NCI-H446 (cell line): ENCODE measurements at places on chromosomes 7 and 10.

DNA sequence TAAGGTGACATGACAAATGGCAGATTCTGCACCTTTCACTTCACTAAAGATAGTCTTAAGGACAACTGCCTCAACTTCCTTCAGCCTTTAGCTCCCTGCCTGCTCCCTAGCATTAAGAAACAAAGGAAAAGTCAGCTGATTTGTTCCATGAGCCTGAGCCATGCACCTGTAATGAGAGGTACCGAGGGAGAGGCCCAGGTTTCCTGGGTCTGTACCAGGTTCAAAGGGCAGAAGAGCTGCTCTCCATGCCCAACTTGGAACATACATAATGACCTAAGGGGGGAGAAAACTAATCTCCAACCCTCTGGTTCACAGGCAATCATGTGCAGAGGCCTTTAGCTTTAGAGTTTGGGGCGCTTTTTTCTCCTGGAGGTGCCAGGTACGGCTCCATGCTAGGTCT, 111.2 kb downstream of the JAZF1 start:
- no peak for DNase-seq

DNA sequence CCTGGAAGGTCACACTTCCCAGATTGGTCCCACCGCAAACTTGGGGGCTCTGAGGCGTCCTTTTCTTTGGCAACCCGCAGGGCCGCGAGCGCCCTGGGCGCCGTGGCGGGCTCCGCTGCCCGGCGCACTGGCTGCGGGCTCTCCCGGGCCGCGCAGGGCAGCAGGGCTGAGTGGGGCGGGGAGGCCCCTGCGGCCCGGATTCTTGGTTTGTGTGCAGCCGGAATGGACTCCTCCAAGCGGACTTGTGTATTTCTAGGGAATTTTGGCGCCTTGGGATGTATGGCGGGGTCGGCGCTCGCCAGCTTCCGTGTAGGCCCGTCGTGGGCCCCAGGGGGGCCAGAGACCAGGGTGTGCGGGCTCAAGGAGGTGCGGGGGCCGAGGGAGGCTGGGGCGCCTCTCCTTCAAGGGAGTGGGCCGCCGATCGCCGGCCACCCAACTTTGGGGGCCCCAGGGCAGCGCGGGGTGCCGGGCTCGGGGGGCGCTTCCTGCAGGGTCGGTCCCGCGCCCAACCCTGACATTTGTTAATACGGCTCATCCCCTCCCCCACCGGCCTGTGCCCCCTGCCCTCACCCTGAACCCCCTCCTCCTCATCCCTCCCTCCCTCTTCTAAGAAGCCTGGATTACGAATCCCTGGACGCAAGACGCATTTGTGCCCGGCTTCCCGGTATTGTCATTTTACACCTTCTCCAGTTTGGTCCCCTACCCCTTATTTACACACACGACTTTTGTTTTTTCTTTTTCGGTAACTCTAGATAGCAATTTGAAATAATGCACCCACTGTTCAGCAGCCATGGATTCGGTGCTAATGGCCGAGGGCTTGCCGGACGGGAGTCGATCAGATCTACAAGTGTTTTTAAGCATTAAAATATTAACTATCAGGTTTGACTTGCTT, 2.5 kb downstream of the TCF7L2 start:
- DNase-seq, result no peak

GRCh38 chr10:91512458-91512857, 102.3 kb downstream of the HECTD2 start:
- DNase-seq, result no peak

- no peak for DNase-seq
Measured at GRCh38 chr7:76273503-76273902, 29.0 kb upstream of the HSPB1 start.

DNA sequence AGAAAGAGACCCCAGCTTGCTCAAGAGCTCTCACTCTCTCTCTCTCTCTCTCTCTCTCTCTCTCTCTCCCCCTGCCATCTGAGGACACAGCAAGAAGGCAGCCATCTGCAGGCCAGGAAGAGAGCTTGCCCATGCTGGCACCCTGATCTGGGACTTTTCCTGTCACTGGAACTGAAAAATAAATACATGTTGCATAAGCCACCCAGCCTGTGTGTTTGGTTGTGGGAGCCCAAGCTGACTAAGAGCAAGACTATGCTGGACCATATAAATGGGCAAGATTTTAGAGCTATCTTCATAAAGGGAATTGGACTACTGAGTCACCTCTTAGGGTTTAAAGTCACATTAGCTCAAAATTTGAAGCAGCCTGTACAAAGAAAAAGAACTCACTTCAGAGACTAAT, 98.6 kb downstream of the SLC16A9 start:
- DNase-seq, result no peak

- DNase-seq, result no peak
Measured at GRCh38 chr7:27339478-27339877, 96.9 kb downstream of the EVX1 start.

- no peak for DNase-seq
Measured at GRCh38 chr10:49758249-49758930, 3.7 kb downstream of the OGDHL start.

GRCh38 chr7:3771906-3772305, 470.9 kb downstream of the SDK1 start:
- no peak for DNase-seq

DNA sequence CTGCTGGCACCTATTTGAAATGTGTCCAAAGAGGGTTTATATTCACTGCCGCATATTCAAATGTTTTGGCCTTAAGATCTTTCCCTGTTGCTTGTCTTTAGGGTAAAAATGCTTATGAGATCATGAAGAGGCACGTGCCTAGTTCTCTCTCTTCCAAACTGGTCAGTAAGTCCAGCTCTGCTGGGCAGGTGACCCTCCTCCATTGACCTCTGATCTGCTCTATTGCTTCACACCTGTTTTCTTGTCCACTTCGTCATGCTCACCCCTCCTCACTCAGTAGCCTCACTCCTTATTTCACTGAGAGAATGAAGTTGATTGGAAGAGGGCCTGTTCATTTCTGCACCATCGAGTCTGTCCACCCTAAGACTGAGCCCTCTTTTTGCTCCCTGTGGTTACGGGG, 140.5 kb upstream of the COBL start:
- DNase-seq, result no peak

GRCh38 chr10:61391281-61391680, 61.9 kb downstream of the TMEM26 start:
- DNase-seq, result no peak

DNA sequence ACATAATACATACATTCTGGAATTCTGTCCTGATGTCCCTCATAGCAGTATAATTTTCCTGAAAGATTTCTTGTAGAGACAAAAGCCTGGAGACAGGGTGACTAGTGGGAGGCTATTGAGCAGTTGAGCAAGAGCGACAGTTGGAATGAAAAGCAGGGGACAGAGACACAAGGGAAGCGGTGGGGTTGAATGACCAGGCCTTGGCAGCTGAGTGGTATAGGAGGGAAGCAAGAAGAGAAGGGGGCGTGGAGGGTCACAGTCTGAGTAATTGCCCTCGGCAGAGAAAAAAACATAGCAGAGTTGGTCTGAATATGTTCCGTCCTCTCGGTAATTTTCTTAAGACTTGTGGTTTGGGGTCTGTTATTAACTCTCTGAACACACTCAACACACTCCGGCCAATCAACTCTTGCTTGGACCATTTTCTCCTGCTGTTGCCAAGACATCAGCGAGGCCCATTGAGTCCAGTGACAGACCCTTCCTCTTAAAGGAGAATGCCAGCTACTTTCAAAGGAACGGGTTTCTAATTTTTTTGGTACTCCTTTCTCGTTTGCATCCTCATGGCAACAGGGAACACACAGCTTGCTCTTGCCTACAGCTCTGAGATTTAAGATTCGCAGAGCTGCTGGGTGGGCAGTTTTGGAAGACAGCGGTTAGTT, 5.3 kb upstream of the ACTR3B start:
- DNase-seq, result no peak

- no peak for DNase-seq
Measured at GRCh38 chr10:44389556-44389955, 4.7 kb upstream of the CXCL12 start.

DNA sequence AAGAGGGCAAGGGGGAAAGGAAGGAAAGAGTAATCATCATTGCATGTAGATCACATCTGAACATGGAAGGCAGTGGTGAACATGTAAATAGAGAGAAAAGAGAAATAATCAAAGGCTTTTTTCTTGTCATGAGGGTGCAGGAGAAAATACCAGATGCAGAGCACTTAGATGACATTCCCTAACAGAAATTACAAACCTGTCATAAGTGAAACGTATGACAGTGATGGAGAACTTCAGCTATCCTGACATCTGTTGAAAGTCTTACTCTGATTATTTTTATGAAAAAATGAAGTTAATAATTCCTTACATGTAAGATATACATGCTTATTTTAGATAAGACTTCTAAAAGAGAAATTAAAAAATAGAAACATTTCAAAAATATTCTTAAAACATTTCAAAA, 54.7 kb downstream of the BRAF start:
- DNase-seq, result no peak

GRCh38 chr7:30799206-30799975, 28.2 kb downstream of the MINDY4 start:
- no peak for DNase-seq

DNA sequence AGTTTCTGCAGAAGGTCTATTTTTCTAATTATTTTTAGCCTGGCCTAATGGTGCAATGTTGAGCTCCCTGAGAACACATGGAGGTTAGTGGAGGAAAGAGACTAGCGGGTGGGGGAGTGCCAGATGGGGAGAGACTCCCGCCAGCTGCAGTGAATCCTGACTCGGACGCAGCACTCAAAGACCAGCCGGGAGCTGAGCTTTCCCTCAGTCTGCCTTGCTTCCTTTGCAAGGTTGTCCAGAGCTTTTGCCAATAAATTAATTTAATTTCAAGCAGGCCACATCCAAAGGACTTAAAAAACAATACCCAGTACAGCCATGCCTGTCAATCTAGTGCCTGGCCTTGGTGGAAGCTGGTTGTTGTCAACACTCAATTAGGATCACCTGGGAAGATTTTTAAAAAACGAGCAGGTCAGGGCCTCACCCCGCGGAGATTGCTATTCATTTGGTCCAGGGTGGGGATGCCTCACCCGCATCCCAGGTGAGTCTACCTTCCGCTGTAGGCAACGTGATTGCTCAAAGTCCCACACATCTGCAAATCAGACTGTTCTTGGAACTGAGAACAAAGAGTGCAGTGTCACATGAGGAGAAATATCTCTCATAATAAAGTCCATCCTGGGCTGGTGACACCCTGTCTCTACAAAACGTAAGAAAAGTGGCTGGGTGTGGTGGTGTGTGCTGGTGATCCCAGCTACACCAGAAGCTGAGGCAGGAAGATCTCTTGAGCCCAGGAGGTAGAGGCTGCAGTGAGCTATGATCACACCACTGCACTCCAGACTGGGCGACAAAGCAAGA, 4.0 kb downstream of the CLRN3 start:
- no peak for DNase-seq

- DNase-seq, result no peak
Measured at GRCh38 chr10:71717551-71717951, 2.0 kb downstream of the C10orf105 start.

DNA sequence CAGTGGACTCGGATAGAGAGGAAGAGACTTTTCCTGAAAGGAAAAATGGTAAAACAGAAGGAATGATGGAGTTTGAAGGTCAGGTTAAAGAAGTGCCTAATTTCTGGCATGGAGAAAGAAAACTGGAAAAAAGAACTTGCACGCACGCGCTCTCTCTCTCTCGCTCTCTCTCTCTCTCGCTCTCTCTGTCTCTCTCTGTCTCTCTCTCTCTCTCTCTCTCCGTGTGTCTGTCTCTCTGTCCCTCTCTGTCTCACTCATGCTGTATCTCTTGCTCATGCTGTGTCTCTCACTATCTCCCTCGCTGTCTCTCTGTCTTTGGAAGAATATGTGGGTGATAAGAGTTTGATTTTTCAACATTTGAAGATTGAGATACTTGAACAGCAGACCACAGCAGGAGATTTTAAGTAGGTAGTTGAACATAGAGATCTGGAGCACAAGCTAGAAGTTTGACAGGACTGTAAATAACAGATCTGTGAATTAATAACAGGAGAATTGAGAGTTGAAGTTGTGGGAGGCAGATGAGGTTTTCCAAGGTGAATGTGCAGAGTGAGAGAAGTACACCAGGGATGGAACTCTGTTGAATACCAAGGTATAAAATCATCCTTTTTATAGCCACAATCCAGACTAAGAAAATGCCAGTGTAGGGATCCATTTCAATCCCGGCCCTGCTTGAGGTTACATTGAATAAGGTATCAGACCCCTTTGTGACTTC, 33.1 kb downstream of the ADD3 start:
- DNase-seq, result no peak

GRCh38 chr10:47214520-47214919, 85.5 kb upstream of the GDF10 start:
- no peak for DNase-seq

GRCh38 chr10:131186547-131187253, 124.8 kb downstream of the TCERG1L start:
- DNase-seq, result no peak

- DNase-seq, result no peak
Measured at GRCh38 chr7:90178166-90178565, 23.9 kb downstream of the STEAP1 start.

GRCh38 chr7:158369866-158370265, 217.8 kb downstream of the PTPRN2 start:
- DNase-seq, result no peak

DNA sequence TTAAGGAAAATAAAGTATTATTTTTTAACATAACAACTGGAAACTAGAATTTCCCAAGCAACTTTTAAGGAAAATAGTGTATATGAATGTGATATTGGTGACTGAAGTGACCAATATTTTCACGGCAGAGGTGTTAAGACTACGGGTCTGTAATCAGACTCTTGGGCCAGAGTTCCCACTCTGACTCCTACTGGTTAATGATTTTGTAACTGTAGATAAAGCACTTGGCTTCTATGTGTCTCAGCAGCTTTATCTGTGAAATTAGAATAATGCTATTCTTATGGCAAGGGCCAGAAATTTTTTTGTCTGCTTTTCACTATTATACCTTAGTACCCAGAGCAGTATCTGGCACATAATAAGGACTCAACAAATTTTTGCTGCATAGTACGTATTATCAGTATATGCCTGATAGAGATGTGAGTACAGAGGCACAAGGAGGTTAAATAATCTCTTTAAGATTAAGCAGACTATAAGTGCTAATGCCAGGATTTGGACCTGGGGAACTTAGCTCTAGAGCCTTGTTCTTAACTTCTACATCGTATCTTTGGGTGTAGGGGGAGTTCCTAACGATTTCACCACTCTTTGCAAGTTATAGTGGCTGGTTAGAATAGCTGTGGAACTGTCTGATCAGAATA, 186.1 kb upstream of the SLC26A5 start:
- DNase-seq, result no peak
